ENCODE measurements at places on chromosomes 16 and 17.
A peak's percentile ranks its signal among the peaks of the same experiment; 100 is the strongest.

- DNase-seq, result no peak
Measured at GRCh38 chr17:2889256-2889655, 93.0 kb downstream of the RAP1GAP2 start.

DNA sequence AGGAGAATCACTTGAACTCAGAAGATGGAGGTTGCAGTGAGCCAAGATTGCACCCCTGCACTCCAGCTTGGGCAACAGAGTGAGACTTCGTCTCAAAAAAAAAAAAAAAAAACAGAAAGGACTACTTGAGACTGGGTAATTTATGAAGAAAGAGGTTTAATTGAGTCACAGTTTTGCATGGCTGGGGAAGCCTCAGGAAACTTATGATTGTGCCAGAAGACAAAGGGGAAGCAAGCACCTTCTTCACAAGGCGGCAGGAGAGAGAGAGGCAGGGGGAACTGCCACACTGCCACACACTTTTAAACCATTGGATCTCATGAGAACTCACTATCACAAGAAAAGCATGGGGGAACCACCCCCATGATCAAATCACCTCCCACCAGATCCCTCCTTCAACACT is 9.0 kb upstream of the MILR1 start:
- no peak for DNase-seq

DNA sequence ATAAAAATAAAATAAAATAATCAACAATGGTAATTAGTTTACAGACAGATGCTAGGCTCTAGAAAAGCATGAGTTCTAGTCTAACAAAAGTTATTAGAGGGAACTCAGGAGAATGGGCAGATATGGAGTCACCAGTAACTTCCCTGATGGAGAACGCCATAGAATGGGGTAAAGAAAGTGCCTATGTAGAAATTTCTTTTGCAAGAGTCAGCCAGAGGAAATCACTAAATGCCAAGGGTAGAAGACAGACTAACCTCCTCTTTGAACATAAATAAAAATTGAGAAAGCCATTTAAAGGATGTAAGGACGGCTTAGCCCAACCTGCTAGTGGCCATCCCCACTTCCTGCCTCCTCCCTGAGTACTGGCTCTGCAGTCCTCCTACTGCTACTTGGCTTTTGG is 141.6 kb downstream of the VPS53 start:
- peak; percentile 27 for DNase-seq

GRCh38 chr17:62819511-62820221 is 11.6 kb upstream of the MARCHF10 start:
- DNase-seq, result peak; percentile 9

DNA sequence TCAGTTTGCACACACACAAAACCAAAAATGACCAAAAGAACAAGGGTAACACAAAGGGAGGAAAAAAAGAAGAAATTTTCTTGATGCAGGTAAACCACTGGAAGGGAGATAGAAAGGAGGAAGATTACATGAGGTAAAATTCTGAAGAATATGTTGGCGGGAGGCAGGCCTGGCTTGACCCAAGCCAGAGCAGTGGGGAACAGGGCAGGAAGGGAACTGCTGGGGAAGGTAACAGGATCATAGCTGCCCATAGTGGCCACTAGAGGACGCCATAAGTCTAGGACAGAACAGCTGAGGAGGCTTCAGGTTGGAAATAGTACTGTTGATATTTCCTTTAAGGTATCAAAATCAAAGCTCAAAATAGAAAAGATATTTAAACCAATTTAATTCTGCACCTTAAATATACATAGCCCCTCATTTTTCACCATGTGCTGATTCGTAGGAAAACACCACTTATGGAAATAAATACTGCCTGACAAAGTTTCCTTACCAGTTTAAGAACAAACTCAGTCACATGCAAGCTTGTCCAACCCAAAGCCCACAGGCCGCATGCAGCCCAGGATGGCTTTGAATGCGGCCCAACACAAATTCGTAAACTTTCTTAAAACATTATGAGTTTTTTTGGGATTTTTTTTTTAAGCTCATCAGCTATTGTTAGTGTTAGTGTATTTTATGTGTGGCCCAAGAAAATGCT is 15.5 kb downstream of the VPS35 start:
- DNase-seq, result peak; percentile 77

DNA sequence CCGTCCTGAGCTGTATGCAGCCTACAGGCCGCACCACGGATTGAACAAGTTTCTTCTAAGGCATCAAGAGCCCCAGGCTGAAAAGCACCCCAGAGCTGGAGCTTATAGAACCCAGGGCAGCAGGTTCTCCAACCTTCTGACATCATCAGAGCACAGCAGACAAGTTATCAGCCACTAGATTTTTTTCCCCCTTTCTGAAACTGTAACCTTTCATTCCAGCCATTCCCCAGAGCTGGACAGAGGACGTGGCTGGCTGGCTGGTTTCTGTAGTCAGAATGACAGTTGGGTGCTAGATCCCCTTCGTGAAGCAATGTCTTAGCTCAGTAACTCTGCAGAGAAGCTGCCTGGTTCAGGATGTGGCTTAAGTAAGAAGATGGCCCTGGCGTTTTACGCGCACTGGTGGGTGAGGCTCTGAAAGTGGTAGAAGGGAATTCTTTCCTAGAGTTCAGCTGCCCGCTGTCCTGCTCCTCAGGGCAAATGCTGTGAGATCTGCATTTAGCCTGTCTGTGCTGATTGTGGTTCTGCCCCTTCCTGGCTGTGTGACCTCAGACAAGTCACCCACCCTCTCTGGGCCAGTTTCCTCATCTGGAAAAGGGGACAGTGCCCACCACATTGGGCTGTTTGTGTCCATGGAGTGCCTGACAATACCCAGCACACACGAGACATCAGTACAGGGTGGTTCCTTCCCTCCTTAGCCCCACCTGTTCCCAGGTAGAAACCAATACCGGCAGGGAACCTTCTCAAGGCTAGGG is 9.1 kb downstream of the DEXI start:
- no peak for DNase-seq

DNA sequence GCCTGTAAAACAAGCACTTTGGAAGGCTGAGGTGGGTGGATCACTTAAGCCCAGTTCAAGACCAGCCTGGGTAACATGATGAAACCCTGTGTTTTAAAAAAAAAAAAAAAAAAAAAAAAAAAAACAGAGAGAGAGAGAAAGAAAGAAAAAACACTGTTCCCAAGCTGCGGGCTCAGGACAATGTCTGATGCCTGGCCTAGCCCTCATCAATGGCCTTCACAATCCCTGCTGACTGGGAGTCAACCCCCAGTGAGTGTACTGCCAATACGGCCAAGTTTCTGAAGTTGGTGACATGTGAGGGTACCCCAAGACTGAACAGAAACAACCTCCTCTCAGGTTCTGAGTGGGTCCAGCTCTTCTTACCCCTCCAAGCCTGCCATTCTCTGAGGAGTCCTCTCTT is 116.5 kb downstream of the ZNF778 start:
- no peak for DNase-seq

DNA sequence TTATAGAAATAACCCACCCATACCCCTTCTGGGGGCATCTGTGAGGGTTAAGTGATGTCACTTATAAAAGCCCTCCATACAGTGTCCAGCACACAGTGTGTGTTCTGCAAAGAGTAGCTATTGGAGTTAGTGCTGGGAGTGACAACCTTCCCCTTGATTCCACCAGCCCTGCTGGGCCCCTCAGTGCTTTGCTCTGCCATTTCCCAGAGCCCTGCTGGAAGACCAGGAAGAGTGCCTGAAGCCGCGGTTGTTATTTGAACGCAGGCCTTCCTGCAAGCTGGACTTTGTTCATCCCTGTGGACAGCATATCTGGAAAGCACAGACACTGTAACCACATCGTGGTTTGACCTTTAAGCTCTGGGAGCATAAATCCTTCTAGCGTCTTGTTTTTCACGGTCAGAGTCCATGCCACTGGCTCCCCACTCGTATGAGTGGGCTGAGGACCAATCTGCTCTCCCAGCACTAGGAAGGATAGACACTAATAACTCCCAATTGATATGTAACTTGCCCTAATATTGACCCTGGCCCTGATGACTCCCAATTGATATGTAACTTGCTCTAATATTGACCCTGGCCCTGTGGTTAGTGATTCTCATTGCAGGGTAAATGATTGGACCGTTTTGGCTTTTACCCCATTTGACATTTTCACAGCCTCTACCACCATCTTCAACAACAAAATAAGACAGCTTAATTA is 297.1 kb upstream of the MAF start:
- no peak for DNase-seq

GRCh38 chr16:23374721-23375510 is 72.8 kb downstream of the SCNN1B start:
- no peak for DNase-seq

DNA sequence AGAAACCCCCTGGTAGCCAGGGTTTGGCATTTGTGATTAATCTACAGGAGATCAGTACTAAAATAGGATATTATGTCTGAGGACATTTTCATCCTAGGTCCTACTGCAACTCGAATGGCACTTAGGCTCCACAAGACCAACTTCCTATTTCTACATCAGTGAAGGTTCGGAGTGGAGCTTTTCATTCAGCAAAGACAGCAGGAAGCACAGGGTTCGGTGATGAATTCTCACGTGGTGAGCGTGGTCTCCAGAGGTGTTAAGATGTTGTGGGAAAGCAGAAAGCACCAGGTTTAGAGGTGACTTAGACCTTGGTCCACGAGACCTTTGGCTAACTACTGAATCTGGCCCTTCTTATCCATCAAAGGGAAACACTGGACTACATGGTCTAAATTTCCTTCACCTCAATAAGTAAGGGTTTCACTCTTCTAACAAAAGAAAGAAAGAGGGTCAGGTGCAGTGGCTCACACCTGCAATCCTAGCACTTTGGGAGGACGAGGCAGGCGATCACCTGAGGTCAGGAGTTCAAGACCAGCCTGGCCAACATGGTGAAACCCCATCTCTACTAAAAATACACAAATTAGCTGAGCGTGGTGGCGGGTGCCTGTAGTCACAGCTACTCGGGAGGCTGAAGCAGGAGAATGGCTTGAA is 13.9 kb upstream of the HELZ start:
- peak; percentile 79 for DNase-seq

DNA sequence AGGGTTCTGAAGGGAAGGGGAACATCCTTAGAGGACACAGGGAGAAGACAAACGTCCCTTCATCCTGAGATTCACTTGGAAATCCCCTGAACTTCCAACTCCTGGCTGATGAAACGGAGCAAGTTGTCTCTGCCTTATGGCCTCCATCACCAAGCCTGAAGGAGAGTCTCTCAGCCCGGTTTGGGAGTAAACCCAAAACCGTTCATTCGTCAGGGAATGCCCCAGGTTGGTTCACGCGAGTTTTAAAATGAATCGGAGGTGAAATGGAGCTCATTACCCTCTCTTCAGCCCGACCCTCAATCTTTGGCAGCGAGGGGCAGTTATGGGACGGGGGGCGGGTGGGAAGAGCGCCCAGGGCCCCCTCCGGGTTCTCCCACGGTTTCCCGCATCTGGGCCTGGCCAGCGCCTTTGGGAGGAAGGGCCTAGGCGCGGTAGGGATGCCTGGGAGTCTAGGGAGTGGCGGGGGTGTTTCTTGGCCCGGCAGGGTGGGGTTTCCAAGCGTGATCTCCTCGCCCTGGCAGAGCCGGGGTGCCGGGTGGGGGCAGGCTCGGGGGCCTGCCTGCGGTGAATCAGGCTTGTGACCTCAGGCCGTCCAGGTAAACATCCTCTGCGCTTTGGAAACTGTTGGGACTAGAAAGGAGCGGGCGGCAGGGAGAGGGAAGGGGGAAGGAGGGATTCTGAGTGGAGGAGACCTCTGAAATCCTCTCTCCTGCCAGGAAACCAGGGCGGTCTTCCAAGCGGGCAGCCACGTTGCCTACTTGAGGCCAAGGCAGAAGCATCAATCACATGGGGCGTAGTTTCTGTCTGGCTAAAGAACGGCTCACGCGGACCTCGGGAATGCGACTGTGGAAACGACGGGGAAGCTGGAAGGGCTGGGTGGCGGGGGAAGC is 24.1 kb upstream of the HOXB13 start:
- no peak for DNase-seq

GRCh38 chr17:43931062-43931571 is 11.2 kb downstream of the PPY start:
- no peak for DNase-seq

DNA sequence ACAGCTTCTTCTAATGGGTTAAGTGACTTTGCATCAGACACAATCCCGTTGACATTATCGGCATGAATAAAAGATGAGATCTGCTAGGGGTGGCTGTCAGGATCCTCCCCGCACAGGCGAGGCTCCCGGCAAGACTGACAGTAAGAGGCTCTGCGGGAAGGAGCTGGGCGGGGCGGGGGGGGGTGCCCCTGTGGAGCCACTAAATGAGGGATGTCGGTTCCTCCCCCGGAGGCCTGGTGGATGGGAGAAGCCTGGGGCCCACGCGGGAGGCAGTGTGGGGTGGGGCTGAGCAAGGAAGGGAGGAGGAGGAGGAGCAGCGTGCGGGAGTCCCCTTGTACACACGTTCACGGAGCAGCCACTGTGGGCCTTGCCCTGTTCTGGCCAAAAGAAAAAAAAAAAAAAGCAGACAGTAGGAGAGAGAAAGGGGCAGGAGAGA is 190.9 kb upstream of the GSE1 start:
- peak; percentile 27 for DNase-seq

GRCh38 chr17:30224419-30224960 is 11.0 kb downstream of the SLC6A4 start:
- DNase-seq, result no peak

- DNase-seq, result no peak
Measured at GRCh38 chr17:31128241-31128640, 33.5 kb downstream of the NF1 start.

DNA sequence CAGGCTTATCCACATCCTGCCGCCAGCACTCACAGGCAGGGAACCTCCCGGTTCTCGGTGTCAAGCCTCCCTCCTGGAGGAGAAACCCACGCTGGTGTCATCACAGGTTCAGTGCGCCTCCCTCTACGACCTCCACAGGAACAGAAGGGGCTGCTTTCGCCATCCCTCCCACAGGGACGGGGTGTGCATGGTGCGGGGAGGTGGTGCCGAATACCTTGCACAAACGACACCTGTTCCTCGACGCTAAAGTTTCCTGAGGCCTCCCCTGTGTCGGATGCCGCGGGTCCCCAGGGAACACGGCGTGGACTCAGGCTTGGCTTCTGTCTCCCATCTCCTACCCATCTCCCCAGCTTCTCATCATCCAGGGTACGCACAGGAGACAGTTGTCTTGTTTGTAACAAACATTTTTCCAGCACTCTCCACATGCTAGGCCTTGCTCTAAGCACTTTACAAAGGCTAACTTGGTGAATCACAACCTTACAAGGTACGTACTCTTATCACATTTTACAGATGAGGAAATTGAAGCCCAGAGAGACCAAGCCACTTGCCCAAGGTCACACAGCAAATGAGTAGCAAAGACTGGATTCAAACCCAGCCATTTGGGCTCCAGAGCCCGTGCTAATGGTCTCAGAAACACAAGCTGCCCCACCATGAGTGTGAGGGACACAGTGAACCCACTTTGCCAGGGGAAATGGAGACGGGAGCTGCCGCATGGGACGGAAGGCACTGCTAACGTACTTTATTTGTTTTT is 271.6 kb downstream of the C16orf95 start:
- no peak for DNase-seq

- DNase-seq, result peak; percentile 51
Measured at GRCh38 chr17:57875290-57876022, 25.6 kb upstream of the MRPS23 start.

DNA sequence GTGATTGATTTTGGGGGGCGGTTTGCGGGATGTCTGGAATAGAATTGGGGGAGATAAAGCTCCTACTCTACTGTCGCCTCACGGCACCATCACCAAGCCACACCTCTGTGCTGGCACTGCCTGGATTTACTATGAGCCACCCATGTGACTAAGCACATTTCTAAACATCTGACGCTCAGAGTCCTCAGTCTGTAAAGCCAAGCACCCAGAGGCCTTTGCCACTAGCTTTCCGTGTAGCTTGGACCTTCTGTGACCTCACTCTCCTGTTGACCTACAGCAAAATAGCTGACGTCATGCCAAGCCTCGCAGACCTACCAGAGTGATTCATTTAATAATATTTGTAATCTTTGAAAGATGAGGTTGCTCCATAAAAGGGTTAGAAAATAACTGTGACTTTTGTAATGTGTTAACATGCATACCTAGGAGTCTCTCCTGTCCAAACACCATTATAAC is 38.5 kb upstream of the MYOCD start:
- no peak for DNase-seq

Measured in suppressor macrophage (primary cell).